Stimulated activated CD4-positive, alpha-beta T cell treated with anti-CD3 and anti-CD28 coated beads, Interleukin-1b, Interleukin-23, amount 100 ng/mL, for 1 hour (primary cell): ENCODE measurements at places on chromosomes 13 and 19.

- no peak for DNase-seq
These were observed 1171.2 kb downstream of the DIAPH3 start for GRCh38 chr13:58992478-58993042.

- DNase-seq = peak; percentile 64
These were observed 5.2 kb upstream of the CEACAM18 start for GRCh38 chr19:51473009-51473707.

- no peak for DNase-seq
These were observed 263.0 kb downstream of the KLF12 start for GRCh38 chr13:73870970-73871935.

DNA sequence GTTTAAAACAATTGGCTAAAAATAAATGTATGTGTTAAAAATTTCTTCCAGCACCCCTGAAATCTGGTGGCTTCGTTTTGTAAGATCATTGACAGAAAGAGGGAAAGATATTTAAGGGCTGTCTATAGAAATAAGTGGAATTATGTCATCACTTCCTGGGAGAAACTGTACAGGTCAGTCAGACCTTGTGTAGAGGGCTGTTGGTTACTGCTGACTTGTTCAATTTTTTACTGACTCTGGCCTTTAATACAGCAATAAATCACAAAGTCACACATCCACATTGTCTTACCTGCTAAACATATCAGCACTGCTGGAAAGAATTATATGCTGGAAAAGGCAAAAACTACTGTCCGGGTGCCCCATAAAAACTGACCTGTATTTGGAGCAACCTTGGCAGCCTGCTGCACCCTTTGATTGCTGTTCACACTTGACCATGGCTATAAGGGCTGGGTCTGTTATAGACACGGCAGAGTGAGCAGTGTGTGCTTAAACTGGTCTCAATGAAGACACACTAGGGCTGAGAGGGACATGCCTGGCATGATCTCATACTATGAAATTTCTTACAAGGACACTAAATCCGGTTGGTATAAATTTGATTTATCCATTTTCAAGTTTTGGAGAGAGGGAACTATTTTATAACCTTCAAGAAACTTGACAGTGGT lies 162.1 kb downstream of the NHLRC3 start:
- no peak for DNase-seq

- DNase-seq = no peak
These were observed 16.6 kb downstream of the DDX39A start for GRCh38 chr19:14402332-14403144.

DNA sequence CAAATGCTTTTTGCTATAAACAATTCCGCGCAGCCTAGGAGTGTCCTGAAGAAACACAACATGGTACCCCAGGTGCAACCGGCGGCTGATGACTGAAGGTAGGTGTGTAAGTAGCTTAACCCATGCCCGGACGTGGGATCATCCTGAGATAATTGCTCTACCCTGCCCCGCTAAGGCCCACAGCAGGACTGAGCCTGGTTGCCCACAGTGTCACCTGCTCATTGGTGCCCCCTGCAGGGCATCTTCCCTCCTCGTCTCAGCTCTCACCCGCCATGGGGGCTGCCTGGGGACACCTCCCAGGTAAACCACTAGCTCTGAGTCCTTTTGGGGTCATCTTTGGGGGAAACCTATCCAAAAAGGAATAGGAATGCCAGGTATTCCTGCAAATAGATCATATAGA lies 22.3 kb downstream of the TMEM161A start:
- DNase-seq = no peak
